Stimulated activated CD4-positive, alpha-beta T cell treated with anti-CD3 and anti-CD28 coated beads, Interleukin-12 subunit alpha, Interleukin-12 subunit beta, amount 100 ng/mL, for 48 hours (primary cell): ENCODE measurements at places on chromosomes 5 and 9.

DNA sequence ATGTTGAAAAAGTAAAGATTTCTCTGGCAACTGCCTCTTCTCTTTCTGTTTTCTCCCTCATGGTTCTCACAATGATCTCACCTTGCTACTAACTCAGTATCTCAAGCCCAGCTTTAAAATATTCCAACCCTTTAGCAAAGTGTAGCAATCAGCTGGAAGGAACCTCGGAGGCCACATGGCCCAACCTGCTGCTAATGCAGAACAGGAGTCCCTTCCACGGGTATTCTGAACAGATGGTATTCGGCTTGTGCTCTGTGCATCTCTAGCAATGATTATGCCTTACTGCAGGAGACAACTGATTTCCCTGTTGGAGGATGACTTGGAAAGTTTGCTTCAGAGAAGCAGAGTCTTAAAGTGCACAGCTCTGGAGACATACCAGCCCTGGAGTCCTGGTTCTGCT is 151.8 kb upstream of the PPP1R2B start:
- no peak for DNase-seq

DNA sequence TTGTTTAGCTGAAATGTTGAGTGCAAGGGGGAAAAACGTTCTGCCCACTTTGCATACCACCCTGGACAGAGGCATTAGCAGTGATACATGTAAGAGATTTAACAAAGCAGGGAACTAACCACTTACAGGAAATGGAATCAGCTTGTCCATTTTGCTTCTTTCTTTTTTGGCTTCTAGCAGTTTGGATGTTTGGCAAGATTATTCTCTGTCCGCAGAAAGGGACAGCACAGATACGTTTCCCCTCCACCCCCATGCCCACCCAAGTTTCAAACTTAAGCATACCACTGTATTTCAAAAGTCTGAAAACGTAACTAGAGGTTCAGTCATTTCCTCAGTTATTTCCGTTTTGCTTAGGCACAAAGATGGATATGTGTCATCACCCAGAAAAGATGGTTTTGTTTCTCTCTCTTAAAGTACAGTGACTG is 118.4 kb downstream of the GDNF start:
- no peak for DNase-seq

- DNase-seq = no peak
These were observed 296.5 kb downstream of the DEPDC1B start for GRCh38 chr5:60403343-60404006.

DNA sequence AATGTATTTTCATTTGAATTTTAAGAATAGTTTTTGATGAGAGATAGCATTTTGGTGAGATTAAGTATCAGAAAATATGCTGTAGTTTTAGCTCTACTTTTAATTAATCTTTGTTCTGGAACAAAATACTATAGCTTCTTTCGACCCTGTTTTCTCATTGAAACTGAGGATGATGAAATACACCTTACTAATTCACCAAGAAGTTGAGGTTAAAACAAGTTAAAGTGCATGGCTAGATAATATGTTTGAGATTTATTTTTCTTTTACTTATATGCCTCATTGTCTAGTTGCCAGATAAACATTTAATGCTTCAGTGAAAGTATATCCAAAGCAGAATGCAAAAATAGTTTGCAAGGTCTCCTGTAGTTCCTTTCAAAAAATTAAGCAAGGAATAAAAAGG is 140.1 kb upstream of the KCNN2 start:
- no peak for DNase-seq

DNA sequence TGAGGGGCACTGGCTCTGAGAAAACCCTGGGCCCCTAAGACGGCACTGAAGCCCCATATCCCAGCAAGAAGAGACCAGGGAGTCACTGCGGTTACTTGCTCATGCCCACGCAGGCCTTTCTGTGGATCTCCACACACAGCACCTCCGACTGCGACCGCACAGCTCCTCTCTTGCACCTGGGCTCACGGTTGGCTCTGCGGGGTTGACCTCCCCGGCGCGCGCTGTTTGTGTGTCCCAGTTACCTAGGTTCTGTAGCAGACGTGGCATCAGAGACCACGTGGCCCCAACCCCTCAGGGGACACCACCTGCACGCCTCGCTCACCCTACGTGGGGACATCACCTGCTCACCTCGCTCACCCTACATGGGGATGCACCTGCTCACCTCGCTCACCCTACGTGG is 12.7 kb downstream of the LPCAT1 start:
- DNase-seq = no peak

DNA sequence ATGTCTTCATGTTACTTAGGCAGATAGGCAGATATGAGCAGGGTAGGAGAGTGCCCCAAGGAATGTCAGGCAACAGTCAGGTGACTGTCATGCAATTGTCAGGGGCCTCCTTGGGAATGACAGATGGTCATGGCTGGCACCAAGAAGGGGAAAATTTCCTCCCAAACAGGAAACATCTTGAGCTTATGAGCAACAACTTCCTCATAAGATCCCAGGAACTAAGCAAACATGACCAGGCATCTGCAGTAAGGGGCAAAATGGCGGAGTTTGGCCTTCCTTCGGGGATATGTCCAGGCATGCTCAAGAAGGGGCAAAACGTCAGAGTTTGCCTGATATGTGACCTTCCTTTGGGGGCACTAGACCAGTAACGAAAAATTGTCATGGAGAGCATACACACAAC is 591.8 kb downstream of the PDE4D start:
- no peak for DNase-seq

DNA sequence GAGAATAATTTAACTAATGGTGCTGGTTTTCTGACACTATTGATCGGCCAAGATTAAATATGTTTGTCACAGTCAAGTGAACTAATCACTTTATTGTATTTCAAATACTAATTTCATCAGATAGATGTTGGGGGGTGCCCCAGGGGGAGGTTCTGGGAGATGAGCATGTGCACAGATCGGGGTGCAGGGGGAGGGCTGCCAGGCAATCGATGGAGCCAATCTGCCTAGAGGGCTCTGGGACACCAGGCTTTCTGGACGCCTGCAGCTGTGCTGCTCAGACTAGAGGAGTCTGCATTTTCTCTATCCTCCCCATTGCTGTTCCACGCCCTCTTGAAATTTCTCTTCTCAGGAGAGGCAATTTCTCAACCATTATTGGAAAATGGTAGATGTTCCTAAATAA is 100.0 kb upstream of the ALDH1B1 start:
- no peak for DNase-seq

GRCh38 chr5:156271569-156271968 is 55.4 kb upstream of the SGCD start:
- no peak for DNase-seq

- DNase-seq = no peak
These were observed 43.9 kb downstream of the SH3RF2 start for GRCh38 chr5:145980259-145980658.

DNA sequence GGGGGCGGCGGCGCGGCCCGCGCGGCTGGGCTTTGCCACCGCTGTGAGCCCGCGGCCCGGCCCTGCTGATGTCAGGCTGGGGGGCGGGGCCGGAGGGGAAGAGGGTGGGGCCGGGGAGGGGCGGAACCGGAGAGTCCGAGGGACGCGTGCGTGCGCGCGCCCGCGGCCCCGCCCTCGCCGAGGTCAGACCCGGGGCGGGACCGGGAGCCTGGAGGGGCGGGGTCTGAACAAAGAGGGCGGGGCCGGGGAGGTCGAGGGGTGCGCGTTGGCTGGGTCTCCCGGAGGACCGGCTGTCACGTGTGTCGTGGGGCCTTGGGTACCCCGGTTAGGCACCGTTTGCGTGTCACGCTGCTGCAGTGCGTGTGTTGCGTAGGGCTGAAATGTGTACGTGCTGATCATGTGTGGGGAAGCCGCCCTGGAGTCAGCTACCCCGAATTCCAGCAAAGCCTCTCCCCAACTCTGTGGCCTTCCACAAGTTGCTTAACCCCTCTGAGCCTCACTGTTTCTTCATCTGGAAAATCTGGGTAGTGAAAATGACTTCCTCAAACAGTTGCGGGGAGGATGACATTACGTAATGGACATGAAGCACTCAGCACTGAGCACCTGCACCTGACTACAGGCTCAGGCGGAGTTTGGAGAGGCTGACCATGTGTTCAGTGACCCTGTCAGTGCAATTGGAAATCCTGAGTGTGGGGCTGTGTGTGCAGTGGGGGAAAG is at the start of gene RALGDS:
TSS of gene RALGDS (minus strand) at position 43 of the 717 bp plus-strand sequence. CDS start 86 bp downstream, outside the sequence.
- peak; percentile 80 for DNase-seq

- DNase-seq = no peak
These were observed 8.2 kb upstream of the PHYKPL start for GRCh38 chr5:178240766-178241165.

DNA sequence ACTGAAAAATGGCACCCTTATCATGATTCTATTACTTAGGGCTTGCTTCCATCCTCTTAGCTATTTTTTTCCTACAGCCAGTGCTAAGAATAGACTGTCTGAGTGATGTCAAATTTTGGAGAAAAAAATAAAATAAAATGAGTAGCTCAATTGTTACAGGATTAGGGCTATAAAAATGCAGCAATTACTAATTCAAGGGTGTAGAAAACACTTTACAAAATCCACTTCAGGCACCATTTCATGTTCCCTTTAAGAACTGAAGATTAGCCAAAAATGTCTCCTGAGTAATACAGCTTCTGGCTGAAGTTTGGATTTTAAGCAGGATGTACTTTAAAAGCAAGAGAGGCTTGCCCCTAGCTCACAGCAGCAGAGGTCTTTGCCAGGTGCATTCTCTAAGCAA is 240.5 kb upstream of the IRX1 start:
- DNase-seq = no peak

GRCh38 chr9:26216702-26217101 is 538.5 kb upstream of the TUSC1 start:
- no peak for DNase-seq

DNA sequence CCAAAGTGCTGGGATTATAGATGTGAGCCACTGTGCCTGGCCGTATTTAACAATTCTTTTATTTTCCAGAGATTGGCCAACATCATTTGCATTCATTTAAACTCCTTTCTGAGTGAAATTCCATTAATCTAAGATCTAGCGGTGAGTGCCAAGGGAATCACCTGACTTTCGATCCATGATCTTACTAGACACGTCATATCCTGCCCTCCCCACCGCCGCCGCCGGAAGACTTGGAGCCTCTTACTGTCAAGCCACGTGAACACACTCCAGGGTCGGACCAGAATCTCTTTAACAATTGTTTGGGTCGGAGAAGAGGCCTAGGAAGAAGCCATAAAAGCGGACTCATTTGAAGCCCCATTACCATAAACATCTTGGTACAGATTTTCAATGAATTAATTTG is 12.9 kb downstream of the INPP5E start:
- DNase-seq = no peak

DNA sequence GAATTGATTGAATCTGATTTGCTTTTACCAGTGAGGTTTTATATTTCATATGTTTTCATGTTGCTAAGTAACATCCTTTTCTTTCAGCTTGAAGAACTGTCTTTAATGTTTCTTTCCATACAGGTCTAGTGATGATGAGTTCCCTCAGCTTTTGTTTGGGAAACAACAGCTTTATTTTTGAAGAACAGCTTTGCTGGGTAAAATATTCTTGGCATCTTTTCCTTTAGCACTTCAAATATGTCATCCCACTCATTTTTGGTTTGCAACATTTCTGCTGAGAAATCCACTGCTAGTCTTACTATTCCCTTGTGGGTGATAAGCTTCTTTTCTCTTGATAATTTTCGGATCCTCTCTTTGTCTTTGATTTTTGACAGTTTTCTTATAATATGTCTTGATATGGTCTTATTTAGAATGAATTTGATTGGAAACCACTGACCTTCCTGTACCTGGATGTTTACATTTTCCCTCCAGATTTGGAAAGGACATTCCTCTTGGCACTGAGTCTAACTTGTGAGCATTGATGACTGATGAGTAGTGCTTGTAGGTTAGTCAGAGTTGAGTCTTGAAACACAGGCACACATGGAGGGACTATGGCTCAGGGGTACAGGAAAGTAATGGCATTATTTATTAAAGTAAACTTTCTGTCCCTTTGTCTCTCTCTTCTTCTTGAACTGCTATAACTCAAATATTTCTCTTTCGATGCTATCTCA is 220.3 kb downstream of the SPATA31D1 start:
- DNase-seq = no peak

DNA sequence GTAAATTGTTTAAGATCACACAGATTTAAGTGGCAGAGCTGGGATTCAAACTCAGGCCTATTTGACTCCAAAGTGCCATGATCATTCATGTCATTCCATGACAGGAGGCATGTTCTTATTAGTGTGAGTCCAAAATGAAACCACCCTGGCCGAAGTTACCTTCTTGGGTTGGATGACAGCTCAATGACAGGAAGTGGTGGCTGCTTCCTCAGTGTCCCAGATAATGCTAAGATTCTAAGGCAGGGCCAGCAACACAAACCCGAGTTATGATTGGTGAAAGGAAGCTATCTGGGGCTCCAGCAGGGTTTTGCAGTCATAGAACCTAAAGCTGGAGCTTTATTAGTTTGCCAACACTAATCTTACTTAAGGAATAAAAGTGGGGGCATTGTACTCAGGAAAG is 340.4 kb downstream of the SLIT3 start:
- DNase-seq = no peak

DNA sequence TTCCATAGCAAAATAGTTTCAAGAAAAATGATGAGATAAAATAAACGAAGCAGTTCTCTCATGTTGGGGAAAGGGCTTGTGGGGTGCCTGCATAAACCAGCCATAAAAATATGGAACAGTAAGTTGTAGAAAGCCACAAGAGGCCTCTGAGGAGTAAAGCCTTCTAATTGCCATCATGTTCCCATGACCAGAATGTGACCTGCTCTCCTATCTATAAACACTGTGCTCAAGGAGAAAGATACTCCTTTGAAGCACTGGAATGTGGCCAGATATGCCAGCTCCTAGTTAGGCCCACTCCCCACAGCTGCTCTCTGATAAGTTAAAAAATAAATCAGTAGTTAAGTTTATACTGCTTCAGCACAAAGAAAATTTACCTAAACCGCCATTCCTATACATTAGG is 65.8 kb downstream of the SETX start:
- no peak for DNase-seq

GRCh38 chr5:4206127-4206526 is 610.5 kb downstream of the IRX1 start:
- DNase-seq = no peak

DNA sequence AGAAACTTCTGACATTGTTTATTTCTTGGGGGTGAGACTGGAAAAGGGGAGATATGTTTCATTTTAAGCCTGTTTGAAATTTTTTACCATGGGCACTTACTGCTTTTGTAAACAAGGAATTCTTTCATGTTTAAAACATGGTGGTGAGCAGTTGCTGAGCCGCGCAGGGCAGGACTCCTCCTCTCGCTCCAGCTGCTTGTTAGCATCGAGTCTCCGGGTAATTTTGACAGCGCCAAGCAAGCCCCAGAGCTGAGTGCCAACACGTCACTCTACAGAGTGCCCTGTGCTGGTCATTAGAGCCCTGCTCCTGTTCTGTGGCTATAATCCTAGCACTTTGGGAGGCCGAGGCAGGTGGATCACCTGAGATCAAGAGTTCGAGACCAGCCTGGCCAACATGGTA is 116.5 kb upstream of the MSX2 start:
- no peak for DNase-seq
